ENCODE measurements at places on chromosomes 4 and X.

DNA sequence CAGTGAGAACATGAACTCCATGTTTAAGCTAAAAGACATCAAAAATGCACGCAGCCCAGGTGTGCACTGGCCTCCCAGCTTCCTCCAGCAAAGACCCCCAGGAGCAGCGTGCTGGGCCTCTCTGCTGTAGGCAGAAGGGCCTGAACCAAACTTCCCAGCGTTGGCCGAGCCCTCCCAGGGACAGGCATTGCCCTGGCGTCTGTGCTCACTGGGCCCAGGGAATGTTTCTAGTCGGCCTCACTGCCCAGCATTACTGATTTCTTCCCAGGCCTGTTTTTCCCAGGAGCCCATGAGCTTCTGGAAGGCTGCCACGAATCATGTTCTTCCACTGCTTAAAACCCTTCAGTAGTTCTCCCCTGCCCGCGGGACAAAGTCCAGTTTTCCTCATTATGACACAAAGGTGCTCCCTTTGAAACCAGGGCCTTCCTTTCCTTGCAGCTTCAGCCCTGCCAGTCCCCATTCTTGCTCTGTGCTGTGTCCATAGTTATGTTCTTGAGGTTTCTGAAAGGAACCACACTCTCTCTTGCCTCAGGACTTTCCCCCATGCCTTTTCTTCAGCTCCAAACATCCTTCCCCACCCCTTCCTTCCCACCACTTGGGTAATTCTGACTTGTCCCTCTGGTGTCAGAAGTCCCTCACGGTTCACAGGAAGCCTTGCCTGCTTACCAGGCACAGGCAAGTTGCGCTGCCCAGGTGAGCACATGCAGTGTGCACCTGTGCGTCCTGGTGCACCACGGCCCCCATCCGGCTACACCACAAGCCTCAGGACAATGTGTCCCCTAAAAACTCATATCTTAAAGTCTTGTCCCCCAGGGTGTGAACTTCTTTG, 93.4 kb upstream of the ENPP6 start:
- H3K4me1 ChIP-seq: no peaks in the 10 kb centered on the region
- no peak overlapping the region for H3K4me3 ChIP-seq
- no peaks in the 10 kb centered on the region for H3K27me3 ChIP-seq
- no peak overlapping the region for H3K27ac ChIP-seq
- H3K36me3 ChIP-seq: no peaks in the 10 kb centered on the region
- peak; percentile 60 for DNase-seq

- no peak for DNase-seq
- H3K27me3 ChIP-seq: no peaks in the 10 kb centered on the region
- no peaks in the 10 kb centered on the region for H3K36me3 ChIP-seq
- no peak overlapping the region for H3K4me3 ChIP-seq
- H3K27ac ChIP-seq: no peak overlapping the region
These were observed 61.5 kb downstream of the EDNRA start for GRCh38 chr4:147542229-147542990.

DNA sequence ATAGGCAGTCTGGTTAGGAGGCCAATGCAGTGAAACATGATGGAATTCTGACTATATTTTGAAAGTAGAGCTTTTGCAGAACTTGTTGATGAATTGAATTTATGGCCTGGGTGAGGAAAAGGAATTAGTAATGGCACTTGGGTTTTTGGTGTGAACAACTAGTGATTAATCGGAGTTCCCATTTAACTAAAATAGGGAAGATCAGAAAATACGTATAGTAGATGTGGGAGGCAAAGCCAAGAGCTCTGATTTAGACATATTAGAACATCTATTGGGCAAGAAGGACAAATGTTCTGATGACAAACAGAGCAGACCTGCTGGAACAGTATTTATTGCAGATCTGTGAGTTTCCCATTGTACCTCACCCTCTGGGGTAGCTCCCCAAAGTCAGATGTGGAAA, 12.3 kb upstream of the NDP start:
- H3K4me1 ChIP-seq: no peaks in the 10 kb centered on the region
- no peak overlapping the region for H3K4me3 ChIP-seq

GRCh38 chrX:116285501-116285900, 115.0 kb downstream of the AGTR2 start:
- no peaks in the 10 kb centered on the region for H3K4me1 ChIP-seq
- H3K27me3 ChIP-seq: no peaks in the 10 kb centered on the region
- DNase-seq: no peak
- no peak overlapping the region for H3K27ac ChIP-seq
- H3K36me3 ChIP-seq: no peaks in the 10 kb centered on the region

- no peaks in the 10 kb centered on the region for H3K4me1 ChIP-seq
- H3K36me3 ChIP-seq: no peaks in the 10 kb centered on the region
- no peak overlapping the region for H3K4me3 ChIP-seq
- H3K27ac ChIP-seq: no peak overlapping the region
- DNase-seq: no peak
These were observed 14.9 kb downstream of the ZFP92 start for GRCh38 chrX:153426204-153426603.

DNA sequence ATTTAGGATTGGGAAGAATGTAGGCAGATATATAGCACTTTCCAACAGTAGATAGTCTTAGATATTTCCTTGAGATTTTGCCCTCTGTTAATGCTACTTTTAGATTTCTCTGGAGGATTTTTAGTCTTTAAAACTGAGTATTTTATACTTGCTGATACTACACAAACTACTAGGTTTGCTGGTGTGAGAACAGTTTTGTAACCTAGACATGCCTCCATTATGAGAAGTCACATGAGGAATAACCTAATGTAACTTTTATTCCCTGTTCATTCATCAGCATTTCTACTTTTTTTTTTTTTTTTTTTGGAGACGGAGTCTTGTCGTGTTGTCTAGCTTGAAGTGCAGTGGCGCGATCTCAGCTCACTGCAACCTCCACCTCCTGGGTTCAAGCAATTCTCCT, 137.2 kb downstream of the RAPGEF2 start:
- DNase-seq: no peak
- H3K27me3 ChIP-seq: no peaks in the 10 kb centered on the region
- peak overlapping the region; percentile 44 for H3K27ac ChIP-seq
- H3K36me3 ChIP-seq: no peaks in the 10 kb centered on the region
- peaks cover 27% of the 10 kb centered on the region for H3K4me1 ChIP-seq

- no peaks in the 10 kb centered on the region for H3K36me3 ChIP-seq
- DNase-seq: no peak
- no peak overlapping the region for H3K27ac ChIP-seq
- H3K4me1 ChIP-seq: no peaks in the 10 kb centered on the region
- H3K4me3 ChIP-seq: no peak overlapping the region
These were observed 29.2 kb upstream of the AREG start for GRCh38 chr4:74415602-74416300.

- H3K27me3 ChIP-seq: no peaks in the 10 kb centered on the region
- no peak overlapping the region for H3K4me3 ChIP-seq
- H3K36me3 ChIP-seq: no peaks in the 10 kb centered on the region
- no peak overlapping the region for H3K27ac ChIP-seq
- no peaks in the 10 kb centered on the region for H3K4me1 ChIP-seq
These were observed 194.7 kb upstream of the TLL1 start for GRCh38 chr4:165678236-165678935.

GRCh38 chr4:24845902-24846301, 50.5 kb downstream of the SOD3 start:
- DNase-seq: no peak
- no peak overlapping the region for H3K27ac ChIP-seq
- H3K36me3 ChIP-seq: peaks cover 16% of the 10 kb centered on the region
- H3K4me3 ChIP-seq: no peak overlapping the region
- no peaks in the 10 kb centered on the region for H3K27me3 ChIP-seq

- H3K4me1 ChIP-seq: peaks cover 4% of the 10 kb centered on the region
- no peaks in the 10 kb centered on the region for H3K27me3 ChIP-seq
- H3K27ac ChIP-seq: no peak overlapping the region
- H3K4me3 ChIP-seq: no peak overlapping the region
- H3K36me3 ChIP-seq: no peaks in the 10 kb centered on the region
These were observed 178.7 kb downstream of the KDR start for GRCh38 chr4:54946741-54947140.

DNA sequence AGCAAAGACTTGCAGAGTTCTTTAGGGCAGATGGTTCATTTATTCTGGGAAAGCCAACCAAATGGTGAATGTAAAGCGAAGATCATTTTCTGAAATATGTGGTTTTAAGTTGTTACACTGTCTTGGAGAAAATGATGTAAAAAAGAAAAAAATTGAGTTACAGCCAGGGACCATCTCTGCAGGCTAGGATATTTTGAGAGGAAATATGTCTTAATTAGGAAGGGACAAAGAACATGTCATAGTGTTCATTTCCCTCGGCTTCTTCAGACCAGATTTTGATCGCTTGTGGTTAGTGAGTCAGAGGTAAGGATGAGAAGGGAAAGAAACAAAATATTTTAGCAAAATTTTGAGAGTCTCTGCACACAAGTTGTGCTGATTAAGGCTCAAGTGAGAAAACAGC, 59.0 kb upstream of the C1QTNF7 start:
- no peak overlapping the region for H3K27ac ChIP-seq
- H3K27me3 ChIP-seq: no peaks in the 10 kb centered on the region
- peaks cover 15% of the 10 kb centered on the region for H3K4me1 ChIP-seq
- H3K4me3 ChIP-seq: no peak overlapping the region
- no peak for DNase-seq
- no peaks in the 10 kb centered on the region for H3K36me3 ChIP-seq

- no peak overlapping the region for H3K4me3 ChIP-seq
- no peaks in the 10 kb centered on the region for H3K36me3 ChIP-seq
- DNase-seq: no peak
- no peaks in the 10 kb centered on the region for H3K27me3 ChIP-seq
- H3K4me1 ChIP-seq: no peaks in the 10 kb centered on the region
These were observed 21.0 kb downstream of the ATP2B3 start for GRCh38 chrX:153538424-153538823.

- no peak for DNase-seq
- no peaks in the 10 kb centered on the region for H3K27me3 ChIP-seq
- H3K4me3 ChIP-seq: no peak overlapping the region
- no peaks in the 10 kb centered on the region for H3K36me3 ChIP-seq
- peaks cover 4% of the 10 kb centered on the region for H3K4me1 ChIP-seq
These were observed 105.9 kb downstream of the SH3RF1 start for GRCh38 chr4:169164669-169165415.

GRCh38 chr4:2900741-2901140, 57.1 kb downstream of the ADD1 start:
- H3K4me1 ChIP-seq: no peaks in the 10 kb centered on the region
- DNase-seq: peak; percentile 10
- no peak overlapping the region for H3K27ac ChIP-seq
- peaks cover 98% of the 10 kb centered on the region for H3K36me3 ChIP-seq
- H3K4me3 ChIP-seq: no peak overlapping the region

DNA sequence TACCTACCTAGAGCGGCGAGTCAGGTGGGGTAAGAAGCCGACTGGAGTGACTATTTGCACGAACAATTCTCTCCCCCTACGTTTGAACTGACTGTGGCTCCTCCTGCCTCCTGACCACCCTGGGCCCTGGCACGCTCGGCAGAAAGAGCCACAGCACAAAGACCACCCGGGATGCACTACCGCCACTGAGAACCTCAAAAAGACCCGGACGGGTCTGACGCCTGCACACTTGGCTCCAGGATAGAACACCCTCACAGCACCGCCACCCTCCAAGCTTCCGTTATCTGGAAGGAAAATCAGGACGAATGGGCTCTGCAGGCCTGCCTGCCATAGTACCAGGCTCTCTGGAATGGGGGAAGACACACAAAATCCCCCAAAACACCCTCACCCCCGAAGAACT, 2.2 kb downstream of the LRPAP1 start:
- no peak overlapping the region for H3K4me3 ChIP-seq
- H3K36me3 ChIP-seq: no peaks in the 10 kb centered on the region
- H3K27ac ChIP-seq: no peak overlapping the region
- H3K27me3 ChIP-seq: no peaks in the 10 kb centered on the region
- DNase-seq: no peak
- H3K4me1 ChIP-seq: peaks cover 14% of the 10 kb centered on the region

- no peaks in the 10 kb centered on the region for H3K4me1 ChIP-seq
- no peak overlapping the region for H3K27ac ChIP-seq
- no peak for DNase-seq
- no peaks in the 10 kb centered on the region for H3K36me3 ChIP-seq
- H3K27me3 ChIP-seq: no peaks in the 10 kb centered on the region
These were observed 208.1 kb upstream of the PPP3CA start for GRCh38 chr4:101555341-101555880.

DNA sequence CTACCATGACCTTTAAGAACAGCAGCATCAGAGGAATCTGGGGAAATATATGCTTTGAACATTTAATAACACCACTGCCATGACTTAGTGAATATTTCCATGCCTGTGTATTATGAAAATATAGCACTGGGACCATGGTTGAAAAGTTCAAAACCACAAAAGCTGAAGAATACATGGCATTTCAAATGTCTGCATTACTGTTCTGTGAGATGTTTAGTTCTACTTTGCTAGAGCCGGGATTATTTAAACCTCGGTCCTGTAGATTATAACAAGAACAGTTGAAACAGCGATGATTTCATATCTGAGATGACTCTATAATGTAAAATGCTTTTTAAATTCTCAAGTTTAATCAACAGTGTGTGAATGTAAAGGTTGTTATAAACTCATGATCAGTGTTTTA, 126.7 kb upstream of the AGA start:
- no peaks in the 10 kb centered on the region for H3K36me3 ChIP-seq
- no peak for DNase-seq
- no peaks in the 10 kb centered on the region for H3K4me1 ChIP-seq
- no peak overlapping the region for H3K4me3 ChIP-seq
- H3K27me3 ChIP-seq: no peaks in the 10 kb centered on the region

GRCh38 chrX:10819973-10820372, 199.6 kb upstream of the MID1 start:
- H3K27ac ChIP-seq: no peak overlapping the region
- H3K4me3 ChIP-seq: no peak overlapping the region
- no peaks in the 10 kb centered on the region for H3K4me1 ChIP-seq
- H3K36me3 ChIP-seq: no peaks in the 10 kb centered on the region
- peaks cover 4% of the 10 kb centered on the region for H3K27me3 ChIP-seq

DNA sequence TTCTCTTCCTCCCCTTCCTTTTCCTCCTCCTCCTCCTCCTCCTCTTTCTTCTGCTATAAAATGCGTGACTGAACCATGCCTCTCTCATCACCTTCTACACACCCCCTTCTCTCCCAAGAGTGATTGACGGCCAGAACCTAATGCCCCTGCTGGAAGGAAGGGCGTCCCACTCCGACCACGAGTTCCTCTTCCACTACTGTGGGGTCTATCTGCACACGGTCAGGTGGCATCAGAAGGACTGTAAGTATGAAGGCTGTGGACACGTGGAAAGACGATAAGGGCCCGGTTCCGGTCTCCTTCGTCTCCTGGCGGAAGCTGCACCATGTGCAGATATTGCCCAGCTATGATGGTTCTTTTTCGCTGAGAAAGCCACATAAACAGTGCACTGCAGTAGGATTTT, 12.1 kb upstream of the ARSF start:
- no peak overlapping the region for H3K27ac ChIP-seq
- peaks cover 4% of the 10 kb centered on the region for H3K27me3 ChIP-seq
- no peak for DNase-seq
- no peak overlapping the region for H3K4me3 ChIP-seq

GRCh38 chr4:128162434-128162833, 101.3 kb downstream of the LARP1B start:
- peaks cover 13% of the 10 kb centered on the region for H3K4me1 ChIP-seq
- no peaks in the 10 kb centered on the region for H3K27me3 ChIP-seq
- no peaks in the 10 kb centered on the region for H3K36me3 ChIP-seq
- no peak overlapping the region for H3K27ac ChIP-seq

DNA sequence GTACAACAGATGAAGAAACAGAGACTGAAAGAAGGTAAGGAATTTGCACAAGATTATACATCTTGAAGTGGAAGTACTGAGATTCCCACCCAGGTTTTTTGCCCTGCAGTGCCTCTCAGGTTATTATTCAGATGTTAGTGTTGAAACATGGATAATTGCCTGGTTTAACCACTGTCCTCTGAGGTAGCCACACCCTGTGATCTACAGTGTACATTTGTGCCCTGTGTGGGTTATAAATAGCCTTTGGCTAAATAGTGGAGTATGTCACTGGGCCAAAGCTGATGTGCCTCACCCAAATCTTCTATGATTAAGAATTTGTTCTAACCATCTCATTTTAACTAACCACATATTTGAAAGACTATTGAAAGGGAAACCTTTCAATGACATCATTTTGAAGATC, 5.4 kb upstream of the ASB5 start:
- H3K36me3 ChIP-seq: no peaks in the 10 kb centered on the region
- no peaks in the 10 kb centered on the region for H3K4me1 ChIP-seq
- no peak overlapping the region for H3K27ac ChIP-seq
- H3K27me3 ChIP-seq: no peaks in the 10 kb centered on the region
